ENCODE measurements at places on chromosomes 7 and 10.

DNA sequence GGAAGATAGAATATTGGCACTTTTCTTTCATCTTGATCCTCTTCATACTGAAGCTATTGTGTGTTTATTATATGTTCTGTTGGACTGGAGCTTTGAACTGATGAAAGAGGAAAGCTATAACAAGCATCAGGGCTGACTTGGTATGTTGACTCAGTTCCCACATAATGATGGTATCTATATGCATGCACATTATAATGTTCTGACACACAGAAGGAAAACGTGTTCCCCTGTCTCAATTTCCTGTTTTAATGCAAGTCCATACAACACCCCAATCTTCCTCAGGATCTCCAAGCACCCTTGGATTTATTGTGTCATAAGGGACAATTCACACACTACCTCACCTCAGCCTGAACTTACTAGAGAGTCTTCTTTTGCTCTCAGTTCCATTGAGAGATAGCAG, 8.3 kb upstream of the WASL start:
- no peak for DNase-seq

- DNase-seq = no peak
These were observed 2.4 kb downstream of the TRPV6 start for GRCh38 chr7:142883145-142883544.

DNA sequence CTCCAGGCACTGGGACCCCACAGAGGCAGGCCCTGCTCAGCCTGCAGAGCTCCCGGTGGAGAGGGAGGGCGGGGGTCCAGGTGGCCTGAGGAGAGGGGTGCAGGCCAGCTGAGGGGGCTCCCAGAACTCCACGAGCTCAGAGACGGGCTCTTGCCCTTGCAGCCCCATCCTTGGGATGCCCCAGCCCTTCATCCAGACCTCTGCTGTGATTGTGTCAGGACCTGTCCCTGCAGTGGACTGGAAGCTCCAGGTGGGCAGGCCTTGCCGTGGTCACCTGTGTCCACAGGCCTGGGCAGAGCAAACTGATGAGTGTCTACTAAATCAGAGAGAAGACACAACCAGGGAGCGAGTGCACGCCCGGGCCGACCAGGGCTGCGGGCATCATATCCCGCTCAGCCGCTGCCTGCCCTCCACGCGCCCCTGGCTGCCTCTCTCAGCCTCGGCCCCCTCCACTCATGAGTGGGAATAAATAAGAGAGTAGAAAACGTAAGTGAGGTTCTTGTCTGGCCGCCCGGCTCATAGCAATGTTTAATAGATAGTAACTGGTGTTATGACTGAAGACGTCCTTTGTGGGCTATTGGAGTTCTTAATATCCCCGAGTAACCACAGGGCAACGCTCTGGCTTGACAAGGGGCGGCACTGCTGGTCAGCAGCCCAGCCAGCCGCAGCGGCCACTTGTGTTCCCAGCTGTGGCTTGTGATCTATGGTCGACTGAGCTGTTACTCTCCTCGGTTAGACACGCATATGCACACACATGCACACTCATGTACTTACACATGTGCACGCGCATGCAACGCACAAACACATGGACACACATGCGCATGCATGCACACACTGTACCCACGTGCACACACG, 105.6 kb downstream of the LHPP start:
- no peak for DNase-seq

- DNase-seq = no peak
These were observed 17.3 kb upstream of the C10orf95 start for GRCh38 chr10:102468683-102469082.

DNA sequence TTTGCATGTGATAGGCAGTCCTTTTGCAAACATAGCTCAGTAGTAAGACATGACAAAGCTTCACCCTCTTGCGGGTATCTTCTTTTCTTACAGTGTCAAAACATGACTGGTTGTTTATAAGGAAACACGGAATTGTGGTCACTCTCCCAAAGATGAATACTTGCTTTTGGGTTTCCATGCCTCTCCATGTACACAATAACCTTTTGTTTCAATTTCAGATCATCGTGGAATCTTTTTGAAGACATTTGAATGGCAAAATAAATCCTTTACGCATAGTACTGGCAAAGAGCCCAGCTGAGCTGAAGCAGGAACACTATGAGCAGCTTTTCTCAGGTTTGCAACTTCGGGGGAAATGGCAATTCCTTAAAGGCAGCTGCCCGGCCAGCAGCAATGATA, 156.8 kb upstream of the FRMD4A start:
- no peak for DNase-seq

All from effector memory CD4-positive, alpha-beta T cell (primary cell).